Pons (tissue), 1 donor: ENCODE measurements at places on chromosomes 2 and 18.

- DNase-seq = no peak
Observed at GRCh38 chr2:32632089-32632488, 4.2 kb downstream of the TTC27 start.

DNA sequence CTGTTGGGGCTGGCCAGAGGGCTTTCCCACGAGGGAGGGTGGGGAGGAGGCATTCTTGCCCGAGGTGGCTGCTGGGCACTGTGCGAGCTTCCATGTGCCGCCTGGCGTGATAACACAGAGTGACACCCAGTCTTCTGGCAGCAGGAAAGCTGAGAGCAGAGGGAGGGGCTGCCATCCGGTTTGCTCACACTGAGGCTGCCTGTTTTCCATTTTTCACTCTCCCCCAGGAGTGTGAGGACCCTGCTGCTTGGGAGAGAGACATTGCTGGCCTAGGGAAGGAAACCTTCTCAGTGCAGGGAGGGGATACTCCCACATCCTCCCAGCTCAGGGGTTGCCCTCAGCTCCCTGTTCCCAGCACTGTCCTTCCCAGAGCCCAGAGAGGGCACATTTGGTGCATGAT lies 73.1 kb downstream of the INHBB start:
- no peak for DNase-seq

DNA sequence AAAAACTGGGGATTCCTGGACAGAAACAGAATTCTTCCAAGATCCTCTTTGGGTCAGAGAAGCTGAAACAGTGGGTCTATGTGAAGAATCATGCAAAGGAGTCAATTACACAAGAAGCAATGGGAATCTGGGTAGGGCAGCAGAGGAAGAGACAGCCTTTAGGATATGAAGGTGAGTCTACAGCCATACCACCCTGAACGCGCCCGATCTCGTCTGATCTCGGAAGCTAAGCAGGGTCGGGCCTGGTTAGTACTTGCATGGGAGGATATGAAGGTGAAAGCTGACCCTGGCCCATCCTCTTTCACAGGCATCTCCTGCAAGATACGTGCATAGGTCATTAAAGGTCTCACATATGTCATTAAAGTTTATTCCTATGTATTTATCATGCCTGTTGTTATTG lies 1080.9 kb upstream of the FANCL start:
- no peak for DNase-seq

- DNase-seq = no peak
Observed at GRCh38 chr18:32888306-32888705, 115.5 kb upstream of the KLHL14 start.

DNA sequence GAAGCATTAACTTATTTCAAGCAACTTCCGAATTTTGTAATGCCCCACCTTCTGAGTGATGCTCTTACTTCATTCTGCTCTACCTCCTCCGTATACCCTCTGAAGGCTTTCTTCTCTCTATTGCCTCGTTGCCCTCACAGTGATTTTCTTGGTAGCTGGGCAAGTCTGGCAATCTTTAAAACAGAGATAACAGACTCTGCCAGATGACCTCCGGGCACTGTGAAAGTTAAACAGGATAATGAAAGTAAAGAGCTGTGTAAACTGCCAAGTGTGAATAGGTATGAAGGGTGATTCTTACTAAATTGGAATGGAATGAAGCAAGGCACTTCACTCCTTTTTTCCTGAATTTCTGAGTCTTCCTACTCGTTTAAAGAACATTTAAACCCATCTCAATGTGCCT lies 207.3 kb upstream of the GYPC start:
- DNase-seq = no peak

- no peak for DNase-seq
Observed at GRCh38 chr2:161604901-161605300, 19.3 kb upstream of the SLC4A10 start.

DNA sequence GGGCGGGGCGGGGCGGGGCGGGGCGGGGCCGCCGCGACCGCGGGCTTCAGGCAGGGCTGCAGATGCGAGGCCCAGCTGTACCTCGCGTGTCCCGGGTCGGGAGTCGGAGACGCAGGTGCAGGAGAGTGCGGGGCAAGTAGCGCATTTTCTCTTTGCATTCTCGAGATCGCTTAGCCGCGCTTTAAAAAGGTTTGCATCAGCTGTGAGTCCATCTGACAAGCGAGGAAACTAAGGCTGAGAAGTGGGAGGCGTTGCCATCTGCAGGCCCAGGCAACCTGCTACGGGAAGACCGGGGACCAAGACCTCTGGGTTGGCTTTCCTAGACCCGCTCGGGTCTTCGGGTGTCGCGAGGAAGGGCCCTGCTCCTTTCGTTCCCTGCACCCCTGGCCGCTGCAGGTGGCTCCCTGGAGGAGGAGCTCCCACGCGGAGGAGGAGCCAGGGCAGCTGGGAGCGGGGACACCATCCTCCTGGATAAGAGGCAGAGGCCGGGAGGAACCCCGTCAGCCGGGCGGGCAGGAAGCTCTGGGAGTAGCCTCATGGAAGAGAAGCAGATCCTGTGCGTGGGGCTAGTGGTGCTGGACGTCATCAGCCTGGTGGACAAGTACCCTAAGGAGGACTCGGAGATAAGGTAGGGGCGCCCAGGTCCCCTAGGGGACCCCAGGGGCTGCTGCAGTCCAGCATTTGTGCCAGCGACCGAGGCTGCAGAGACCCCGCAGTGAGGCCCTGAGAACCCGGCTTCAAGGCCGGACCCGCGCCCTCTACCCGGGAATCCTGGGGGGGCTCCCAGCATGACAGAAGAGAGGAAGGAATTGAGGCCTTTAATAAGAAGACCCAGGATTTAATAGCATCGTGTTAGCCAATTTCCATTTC lies at the start of gene KHK:
Gene KHK (plus strand): TSS at position 49 of the 870 bp plus-strand sequence. CDS start 488 bp downstream, at position 537.
- DNase-seq = no peak

- no peak for DNase-seq
Observed at GRCh38 chr2:21356857-21357255, 233.1 kb downstream of the TDRD15 start.

DNA sequence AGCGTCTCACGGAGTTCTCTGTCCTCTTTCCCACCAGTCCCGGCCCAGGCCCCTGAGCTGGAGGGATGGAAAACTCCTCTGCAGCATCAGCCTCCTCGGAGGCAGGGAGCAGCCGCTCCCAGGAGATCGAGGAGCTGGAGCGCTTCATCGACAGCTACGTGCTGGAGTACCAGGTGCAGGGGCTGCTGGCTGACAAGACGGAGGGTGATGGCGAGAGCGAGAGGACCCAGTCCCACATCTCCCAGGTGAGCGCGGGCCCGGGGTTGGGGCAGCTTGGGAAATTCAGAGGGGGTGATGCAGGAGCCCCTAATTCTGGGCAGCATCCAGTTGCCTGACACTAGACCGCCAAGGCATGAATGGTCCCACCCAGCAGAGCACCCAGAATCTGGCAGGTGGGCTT lies 80.7 kb downstream of the CTIF start:
- no peak for DNase-seq

- no peak for DNase-seq
Observed at GRCh38 chr2:38945372-38945771, 55.7 kb downstream of the ARHGEF33 start.
